ENCODE measurements at places on chromosomes 5 and 9.

GRCh38 chr9:70452365-70452764 lies 37.9 kb upstream of the KLF9 start:
- no peaks in the 10 kb centered on the region for H3K27me3 ChIP-seq
- H3K27ac ChIP-seq, result no peak overlapping the region
- DNase-seq, result no peak
- no peak overlapping the region for H3K4me3 ChIP-seq

DNA sequence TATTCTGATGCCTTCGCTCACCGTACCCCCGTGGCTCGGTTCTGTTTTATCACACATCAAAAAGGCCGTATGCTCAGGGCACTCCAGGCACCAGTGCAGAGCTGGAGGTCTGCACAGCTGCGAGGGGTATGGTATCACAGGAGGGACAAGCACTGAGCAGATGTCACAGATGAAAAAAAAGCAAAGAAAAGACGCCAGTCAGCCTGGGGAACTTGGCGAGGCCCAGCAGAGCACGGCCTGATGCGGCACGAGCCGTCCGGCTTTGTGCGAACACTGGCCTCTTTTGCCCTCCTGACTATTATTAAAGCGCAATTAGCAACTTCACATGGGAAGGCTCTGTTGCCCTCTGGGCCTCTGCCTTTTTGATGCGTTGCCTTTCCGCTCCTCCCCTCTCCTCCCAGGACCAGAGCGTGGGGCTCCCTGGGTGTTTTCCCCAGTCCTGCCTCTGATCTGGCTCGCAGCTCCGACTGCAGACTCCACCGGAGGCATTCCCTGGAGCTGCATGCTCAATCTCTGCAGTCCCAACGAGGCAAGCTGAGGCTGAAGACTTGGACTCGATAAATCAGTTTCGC lies 44.4 kb downstream of the AK8 start:
- no peak overlapping the region for H3K27ac ChIP-seq
- peaks cover 4% of the 10 kb centered on the region for H3K27me3 ChIP-seq
- H3K36me3 ChIP-seq, result no peaks in the 10 kb centered on the region
- H3K4me3 ChIP-seq, result no peak overlapping the region

DNA sequence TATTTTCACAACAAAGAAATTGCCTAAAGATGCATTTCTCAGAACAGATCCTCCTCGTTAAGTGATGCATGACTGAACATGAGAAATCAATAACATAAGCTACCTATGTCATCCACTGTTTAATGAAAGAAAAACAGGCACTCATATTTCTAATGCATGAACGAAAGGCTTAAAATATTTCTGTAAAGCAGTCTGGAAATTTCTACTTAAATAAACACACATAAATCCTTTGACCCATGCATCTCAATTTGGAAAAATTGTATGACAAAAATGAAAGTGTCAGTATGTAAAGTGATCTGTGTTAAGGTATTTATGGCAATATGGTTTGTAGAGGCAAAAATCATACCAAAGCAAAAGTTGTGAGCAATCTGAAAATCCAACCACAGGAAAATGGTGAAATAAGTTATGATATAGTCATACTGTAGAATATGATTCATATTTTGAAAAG lies 399.2 kb upstream of the GRAMD2B start:
- no peaks in the 10 kb centered on the region for H3K4me1 ChIP-seq
- no peak overlapping the region for H3K4me3 ChIP-seq
- H3K27me3 ChIP-seq, result no peaks in the 10 kb centered on the region
- DNase-seq, result no peak
- no peak overlapping the region for H3K27ac ChIP-seq

DNA sequence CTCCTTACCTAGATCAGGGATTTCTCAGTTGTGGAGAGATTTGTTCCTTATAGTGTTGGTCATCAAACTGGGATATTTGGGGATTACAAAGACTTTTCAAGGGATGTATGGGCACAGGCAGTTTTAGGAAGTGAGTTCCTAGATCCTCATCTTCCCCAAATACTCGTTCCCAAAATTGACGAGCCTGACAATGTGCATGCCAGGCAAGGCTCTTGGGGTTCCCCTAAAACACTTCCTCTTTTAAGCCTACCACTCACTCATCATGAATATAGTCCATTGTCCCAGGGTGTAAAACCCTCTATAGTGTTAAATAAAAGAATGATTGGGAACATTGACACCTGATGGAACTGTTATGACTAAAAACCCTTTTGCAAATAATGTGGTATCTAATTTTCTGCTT lies 26.4 kb downstream of the PDCD1LG2 start:
- DNase-seq, result no peak
- H3K36me3 ChIP-seq, result peaks cover 6% of the 10 kb centered on the region
- H3K27ac ChIP-seq, result no peak overlapping the region
- no peaks in the 10 kb centered on the region for H3K4me1 ChIP-seq
- H3K4me3 ChIP-seq, result no peak overlapping the region
- no peaks in the 10 kb centered on the region for H3K27me3 ChIP-seq

GRCh38 chr5:21263361-21263760 lies 1275.4 kb upstream of the CDH18 start:
- no peak for DNase-seq
- H3K4me1 ChIP-seq, result no peaks in the 10 kb centered on the region
- H3K27me3 ChIP-seq, result no peaks in the 10 kb centered on the region
- no peak overlapping the region for H3K27ac ChIP-seq

DNA sequence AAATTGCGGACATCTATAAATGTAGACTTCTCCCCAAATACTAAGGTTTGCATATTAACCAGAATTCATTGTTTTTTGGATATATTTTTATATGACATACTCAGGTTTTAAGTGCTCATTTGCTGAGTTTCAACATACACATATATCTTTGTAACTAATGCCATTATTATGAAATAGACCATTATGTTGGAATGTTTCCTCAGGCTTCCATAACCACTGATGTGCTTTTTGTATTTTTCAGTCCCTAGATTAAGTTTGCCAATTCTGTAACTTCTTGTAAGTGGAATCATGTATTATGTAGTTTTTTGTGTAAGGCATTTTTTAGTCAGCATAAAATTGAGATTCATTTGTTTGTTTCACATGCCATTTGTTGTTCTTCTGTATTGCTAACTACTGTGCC lies 32.1 kb downstream of the HSPA4 start:
- no peak overlapping the region for H3K4me3 ChIP-seq
- no peak overlapping the region for H3K27ac ChIP-seq
- peaks cover 89% of the 10 kb centered on the region for H3K36me3 ChIP-seq
- no peak for DNase-seq

- peaks cover 3% of the 10 kb centered on the region for H3K4me1 ChIP-seq
- H3K27ac ChIP-seq, result no peak overlapping the region
- H3K36me3 ChIP-seq, result no peaks in the 10 kb centered on the region
- no peak for DNase-seq
- H3K4me3 ChIP-seq, result no peak overlapping the region
Observed at GRCh38 chr9:1014225-1014624, 35.9 kb upstream of the DMRT2 start.

DNA sequence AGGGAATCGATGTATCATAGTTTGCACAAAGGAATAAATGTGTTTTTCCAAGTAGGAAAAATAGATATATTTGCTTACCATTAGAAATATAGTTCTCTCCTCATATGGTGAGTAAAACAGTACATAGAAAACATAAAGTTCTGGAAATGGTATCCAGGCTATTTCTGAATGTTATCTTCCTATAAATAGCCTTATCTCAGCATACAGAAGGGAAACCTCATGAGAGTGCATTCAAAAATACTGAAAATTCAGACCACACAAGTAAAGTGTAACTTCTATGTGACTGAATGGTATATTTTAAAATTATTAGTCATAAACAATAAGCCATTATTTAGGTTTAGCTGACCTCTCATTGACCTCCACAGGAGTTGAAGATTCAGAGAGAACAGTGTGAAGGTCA lies 43.5 kb downstream of the MOCS2 start:
- peaks cover 100% of the 10 kb centered on the region for H3K36me3 ChIP-seq
- no peaks in the 10 kb centered on the region for H3K27me3 ChIP-seq
- H3K4me3 ChIP-seq, result no peak overlapping the region
- H3K27ac ChIP-seq, result no peak overlapping the region

DNA sequence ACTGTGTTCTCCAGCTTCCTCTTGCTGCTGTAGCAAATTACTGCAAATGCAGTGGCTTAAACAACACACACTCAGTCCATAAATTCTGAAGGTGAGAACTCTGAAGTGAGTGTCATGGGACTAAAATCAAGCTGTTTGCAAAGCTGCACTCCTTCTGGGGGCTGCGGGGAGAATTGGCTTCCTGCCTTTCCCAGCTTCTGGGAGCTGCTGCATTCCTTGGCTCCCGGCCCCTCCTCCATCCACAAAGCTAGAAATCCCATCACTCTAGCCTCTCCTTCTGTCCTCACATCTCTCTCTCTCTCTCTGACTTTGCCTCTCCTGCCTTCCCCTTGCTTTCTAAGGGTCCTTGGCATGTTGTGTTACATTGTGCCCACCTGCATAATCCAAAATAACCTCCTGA lies 14.2 kb upstream of the MED10 start:
- DNase-seq, result no peak
- no peak overlapping the region for H3K27ac ChIP-seq
- no peak overlapping the region for H3K4me3 ChIP-seq
- no peaks in the 10 kb centered on the region for H3K27me3 ChIP-seq
- H3K36me3 ChIP-seq, result no peaks in the 10 kb centered on the region

DNA sequence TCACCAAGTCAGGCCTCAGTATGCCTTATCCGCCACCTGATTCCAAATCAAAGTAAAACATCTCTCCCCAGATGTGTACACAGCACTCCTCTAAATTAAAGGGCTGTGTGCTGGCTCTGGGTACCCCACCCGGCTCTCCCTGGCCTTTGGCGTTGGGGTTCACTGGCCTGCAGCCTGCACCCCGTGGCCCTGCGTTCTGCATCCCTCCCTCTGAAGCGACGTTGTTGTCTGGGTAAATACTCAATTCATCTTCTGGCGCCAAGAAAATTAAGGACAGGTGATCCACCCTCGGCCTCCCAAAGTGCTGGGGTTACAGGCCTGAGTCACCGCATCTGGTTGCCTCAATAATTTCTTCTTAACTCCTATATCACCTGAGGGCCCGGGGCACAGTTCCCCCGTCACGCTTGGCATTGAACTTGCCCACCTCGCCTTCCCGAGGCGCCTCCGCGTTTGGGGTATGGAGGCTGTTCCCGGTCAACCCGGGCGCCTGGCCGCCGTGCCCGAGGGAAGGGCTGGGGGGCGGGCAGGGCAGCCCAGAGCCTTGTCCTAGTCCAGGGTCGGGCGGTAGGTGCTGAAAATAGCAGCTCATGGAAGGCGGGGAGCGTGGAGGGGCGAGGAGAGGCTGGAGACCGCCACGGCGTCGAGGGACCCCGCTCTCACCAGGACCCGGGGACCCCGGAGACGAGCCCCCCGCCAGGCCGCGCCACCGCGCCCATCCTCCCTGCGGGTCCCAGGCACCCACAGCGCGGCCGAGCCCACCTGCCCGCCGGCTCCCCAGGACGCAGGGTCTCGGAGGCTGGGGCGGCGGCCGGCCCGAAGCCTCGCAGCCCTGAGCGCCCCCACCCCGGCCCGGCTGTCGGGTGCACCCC lies 531 bp downstream of the ABO start:
- no peak overlapping the region for H3K27ac ChIP-seq
- peaks cover 82% of the 10 kb centered on the region for H3K27me3 ChIP-seq
- no peak overlapping the region for H3K4me3 ChIP-seq
- no peaks in the 10 kb centered on the region for H3K36me3 ChIP-seq

- peak within 1 kb of the TSS; percentile 40 for H3K4me3 ChIP-seq
- H3K4me1 ChIP-seq, result no peaks in the 10 kb centered on the region
- no peak for DNase-seq
- peaks cover 32% of the 10 kb centered on the region for H3K27me3 ChIP-seq
- no peak within 1 kb of the TSS for H3K27ac ChIP-seq
Observed at GRCh38 chr5:180209137-180209581, at the start of gene RASGEF1C. Gene RASGEF1C (minus strand): TSS chr5:180209211. CDS start chr5:180138052, 71,159 bp downstream.

GRCh38 chr5:94045839-94046782 lies 304.7 kb upstream of the POU5F2 start:
- no peak for DNase-seq
- H3K4me1 ChIP-seq, result no peaks in the 10 kb centered on the region
- no peaks in the 10 kb centered on the region for H3K27me3 ChIP-seq
- H3K4me3 ChIP-seq, result no peak overlapping the region

DNA sequence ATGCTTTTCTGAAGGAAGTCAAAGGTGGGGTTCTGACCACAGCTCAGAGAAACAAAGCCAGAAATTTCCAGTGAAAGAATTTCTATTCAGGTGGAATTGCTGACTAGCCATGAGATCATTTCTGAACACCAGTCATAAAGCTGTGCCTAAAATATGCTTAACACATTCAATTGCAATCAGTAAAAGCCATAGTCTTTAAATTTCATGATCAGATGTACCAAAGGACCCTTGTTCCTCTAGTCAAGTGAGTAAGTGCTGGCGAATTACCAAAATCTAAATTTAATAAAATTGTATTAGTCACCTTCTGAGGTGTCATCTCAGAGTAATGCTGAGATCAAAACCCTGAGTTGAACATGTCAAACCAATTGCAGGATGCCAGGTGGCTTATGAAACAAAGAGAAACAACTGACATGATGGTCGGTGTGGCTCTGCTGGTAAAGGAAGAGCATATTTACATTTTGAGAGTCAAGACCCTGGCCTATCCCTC lies 334.2 kb upstream of the CCNH start:
- no peaks in the 10 kb centered on the region for H3K36me3 ChIP-seq
- no peak overlapping the region for H3K4me3 ChIP-seq
- DNase-seq, result no peak
- H3K4me1 ChIP-seq, result peaks cover 16% of the 10 kb centered on the region

GRCh38 chr9:27633764-27634163 lies 60.5 kb upstream of the C9orf72 start:
- no peaks in the 10 kb centered on the region for H3K27me3 ChIP-seq
- DNase-seq, result no peak
- no peaks in the 10 kb centered on the region for H3K36me3 ChIP-seq
- H3K27ac ChIP-seq, result no peak overlapping the region
- H3K4me3 ChIP-seq, result no peak overlapping the region

GRCh38 chr5:909994-910768 lies 17.5 kb downstream of the TRIP13 start:
- no peaks in the 10 kb centered on the region for H3K27me3 ChIP-seq
- peaks cover 74% of the 10 kb centered on the region for H3K36me3 ChIP-seq
- H3K4me3 ChIP-seq, result no peak overlapping the region
- peaks cover 15% of the 10 kb centered on the region for H3K4me1 ChIP-seq
- H3K27ac ChIP-seq, result no peak overlapping the region

DNA sequence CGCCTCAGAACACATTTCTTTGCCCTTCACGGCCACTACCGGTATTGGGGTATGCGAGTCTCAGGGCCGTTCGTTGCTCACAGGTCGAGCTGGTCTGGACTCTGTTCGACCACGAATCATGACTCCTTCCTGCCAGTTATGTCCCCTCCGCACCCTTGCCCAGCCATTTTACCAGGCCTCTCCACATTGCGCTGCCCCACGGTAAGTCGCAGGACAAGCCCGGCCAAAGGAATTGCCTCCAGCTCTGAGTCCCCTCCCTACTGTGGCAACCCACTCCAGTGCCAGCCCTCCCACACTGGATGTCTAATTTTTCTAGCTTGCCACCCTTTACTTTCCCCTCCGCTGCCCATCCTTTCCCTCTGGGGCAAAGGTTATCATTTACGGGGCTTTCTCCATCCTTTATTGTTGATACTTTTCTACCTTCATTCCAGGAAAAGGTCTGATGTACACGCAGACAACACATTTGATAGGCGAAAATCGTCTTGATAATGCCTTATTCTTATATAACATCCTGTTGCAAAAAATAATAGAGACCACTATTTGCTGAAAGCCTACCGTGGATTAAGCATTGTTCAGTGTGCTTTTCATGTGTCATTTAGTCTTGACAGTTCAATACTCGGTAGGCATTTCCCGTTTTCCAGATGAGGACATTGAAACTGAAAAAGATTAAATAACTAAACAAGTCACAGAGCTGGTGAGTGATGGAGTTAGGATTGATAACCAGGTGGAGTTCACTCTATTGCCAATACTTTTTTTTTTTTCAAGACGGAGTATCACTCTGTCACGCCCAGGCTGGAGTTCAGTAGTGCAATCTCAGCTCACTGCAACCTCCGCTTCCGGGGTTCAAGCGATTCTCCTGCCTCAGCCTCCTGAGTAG lies 958 bp upstream of the HSPA5 start:
- H3K4me1 ChIP-seq, result peaks cover 31% of the 10 kb centered on the region
- peaks cover 40% of the 10 kb centered on the region for H3K36me3 ChIP-seq
- DNase-seq, result no peak
- peak overlapping the region; percentile 74 for H3K4me3 ChIP-seq
- H3K27ac ChIP-seq, result peak overlapping the region; percentile 80

Data from RWPE2 (cell line).